ENCODE measurements at places on chromosomes 3 and 15.

DNA sequence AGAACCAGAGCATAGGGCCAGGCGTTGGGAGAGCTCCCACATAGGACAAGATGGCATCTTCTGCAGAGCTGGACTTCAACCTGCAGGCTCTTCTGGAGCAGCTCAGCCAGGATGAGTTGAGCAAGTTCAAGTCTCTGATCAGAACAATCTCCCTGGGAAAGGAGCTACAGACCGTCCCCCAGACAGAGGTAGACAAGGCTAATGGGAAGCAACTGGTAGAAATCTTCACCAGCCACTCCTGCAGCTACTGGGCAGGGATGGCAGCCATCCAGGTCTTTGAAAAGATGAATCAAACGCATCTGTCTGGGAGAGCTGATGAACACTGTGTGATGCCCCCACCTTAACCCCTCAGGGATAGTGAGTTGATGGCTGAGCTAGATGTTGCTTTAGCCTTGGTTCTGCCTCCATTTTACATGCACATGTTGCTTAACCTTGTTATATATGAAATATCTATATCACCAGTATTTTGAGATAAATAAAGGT is at the start of gene PYDC2:
TSS of gene PYDC2 (plus strand) at position 51 of the 483 bp plus-strand sequence. CDS start at position 51, 0 bp downstream.
- DNase-seq: no peak

- no peak for DNase-seq
Measured at GRCh38 chr3:2589336-2589969, 490.8 kb downstream of the CNTN4 start.

DNA sequence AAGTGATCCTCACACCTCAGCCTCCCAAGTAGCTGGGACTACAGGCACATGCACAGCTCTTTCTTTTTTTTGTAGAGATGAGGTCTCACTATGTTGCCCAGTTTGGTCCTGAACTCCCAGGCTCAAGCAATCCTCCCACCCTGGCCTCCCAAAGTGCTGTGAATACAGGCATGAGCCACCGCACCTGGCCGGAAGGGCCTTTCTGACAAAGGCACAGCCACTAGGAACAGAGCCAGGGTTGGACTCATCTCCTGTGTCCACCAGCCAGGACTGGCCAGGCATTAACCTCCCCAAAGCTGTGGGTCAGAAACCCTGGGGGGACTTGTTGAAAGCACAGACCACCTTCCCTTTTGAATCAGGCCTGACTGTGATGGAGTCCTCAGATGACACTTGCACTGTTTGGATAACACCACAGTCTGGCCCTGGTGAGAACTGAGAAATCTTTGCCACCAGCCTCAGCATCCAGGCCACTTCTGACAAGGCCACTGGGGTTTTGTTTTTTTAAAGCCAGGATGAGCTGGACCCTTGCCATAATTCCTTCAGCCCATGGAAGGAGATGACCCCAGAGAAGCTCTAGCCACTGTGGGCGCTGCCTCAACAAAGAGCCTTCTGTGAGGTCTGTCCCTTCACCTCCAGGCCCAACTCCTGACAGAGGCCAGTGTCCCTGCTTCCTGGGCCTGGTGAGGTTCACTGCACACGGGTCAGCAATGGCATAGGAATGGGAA is 4.8 kb downstream of the TKT start:
- DNase-seq: no peak

- DNase-seq: no peak
Measured at GRCh38 chr15:71237456-71238188, 122.4 kb downstream of the THSD4 start.

DNA sequence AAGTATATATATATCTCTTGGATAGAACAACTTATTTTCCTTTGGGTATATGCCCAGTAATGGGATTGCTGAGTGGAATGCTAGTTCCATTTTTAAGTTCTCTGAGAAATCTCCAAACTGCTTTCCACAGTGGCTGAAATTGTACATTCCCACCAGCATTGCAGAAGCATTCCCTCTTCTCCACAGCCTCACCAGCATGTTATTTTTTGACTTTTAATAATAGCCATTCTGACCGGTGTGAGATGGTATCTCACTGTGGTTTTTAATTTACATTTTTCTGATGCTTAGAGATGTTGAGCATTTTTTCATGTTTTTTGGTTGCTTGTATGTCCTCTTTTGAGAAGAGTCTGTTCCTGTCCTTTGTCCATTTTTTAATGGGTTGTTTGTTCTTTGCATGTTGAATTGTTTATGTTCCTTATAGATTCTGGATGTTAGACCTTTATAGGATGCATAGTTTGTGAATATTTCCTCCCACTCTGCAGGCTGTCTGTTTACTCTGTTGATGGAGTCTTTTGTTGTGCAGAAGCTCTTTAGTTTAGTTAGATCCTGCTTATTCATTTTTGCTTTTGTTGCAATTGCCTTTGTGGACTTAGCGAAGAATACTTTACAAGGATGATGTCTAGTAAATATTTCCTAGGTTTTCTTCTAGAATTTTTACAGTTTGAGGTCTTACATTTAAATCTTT is 82.7 kb upstream of the NR2F2 start:
- no peak for DNase-seq

DNA sequence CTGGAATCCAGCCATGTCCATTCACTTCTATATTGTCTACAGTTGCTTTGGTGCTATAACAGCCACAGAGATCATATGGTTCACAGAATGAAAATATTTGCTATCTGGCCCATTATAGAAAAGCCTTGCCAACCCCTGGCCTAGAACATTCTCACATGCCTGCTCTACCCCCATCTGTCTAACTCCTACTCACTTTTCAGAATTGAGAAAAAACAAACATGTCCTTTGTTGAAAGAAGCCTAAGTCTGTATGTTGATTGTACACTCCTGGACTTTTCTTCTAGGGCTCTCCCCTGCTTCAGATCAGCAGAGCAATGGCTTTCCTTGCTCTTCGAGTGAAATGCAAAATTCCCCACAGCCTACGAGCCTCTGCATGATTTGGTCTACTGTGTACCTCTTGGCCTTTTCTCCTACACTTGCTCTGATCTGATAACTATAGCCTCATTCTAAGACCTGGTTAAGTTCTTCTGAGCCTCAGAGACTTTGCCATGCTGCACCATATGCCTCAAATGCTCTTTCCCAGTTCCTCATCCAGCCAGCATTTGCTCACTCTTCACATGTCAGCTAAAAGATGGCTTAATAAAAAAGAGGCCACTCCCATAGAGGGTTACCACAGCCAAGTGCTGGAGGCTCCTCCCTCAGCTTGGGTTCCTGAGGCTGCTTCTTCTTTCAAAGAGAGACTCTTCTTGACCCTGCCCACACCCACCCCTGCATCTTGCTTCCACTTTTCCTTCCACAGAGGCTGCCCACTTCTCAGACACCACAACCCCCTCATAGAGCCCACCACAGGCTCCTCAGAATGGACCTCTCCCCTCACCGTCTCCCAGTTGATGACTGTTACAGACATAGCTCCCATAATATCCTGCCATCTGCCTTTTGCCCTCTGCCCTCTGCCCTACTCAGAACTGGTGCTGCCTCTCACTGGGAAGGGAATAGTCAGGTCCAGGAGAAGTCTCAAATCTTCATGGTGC is 22.9 kb upstream of the DCLK3 start:
- no peak for DNase-seq

- DNase-seq: no peak
Measured at GRCh38 chr15:66960519-66960918, 104.9 kb upstream of the SMAD3 start.

DNA sequence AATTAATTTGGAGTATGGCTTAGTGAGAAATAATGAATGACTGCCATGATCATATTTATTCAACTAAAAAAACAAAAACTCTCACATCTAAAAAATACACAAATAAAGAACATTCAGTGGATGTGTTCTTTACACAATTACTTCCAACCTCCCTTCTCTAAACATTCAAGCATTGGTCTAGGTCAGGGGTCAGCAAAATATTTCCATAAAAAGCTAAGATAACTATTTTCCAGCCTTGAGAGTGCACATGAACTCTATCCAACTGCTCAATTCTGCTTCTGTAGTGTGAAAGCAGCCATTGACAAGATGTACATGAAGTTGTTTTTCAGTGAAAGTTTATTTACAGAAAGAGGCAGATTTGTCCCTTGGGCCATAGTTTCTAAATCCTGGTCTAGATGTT is 406.3 kb downstream of the MAGI1 start:
- DNase-seq: no peak

- DNase-seq: peak; percentile 21
Measured at GRCh38 chr15:80455668-80456442, 51.7 kb downstream of the ARNT2 start.

GRCh38 chr15:73633991-73634495 is 854 bp upstream of the NPTN start:
- DNase-seq: no peak

DNA sequence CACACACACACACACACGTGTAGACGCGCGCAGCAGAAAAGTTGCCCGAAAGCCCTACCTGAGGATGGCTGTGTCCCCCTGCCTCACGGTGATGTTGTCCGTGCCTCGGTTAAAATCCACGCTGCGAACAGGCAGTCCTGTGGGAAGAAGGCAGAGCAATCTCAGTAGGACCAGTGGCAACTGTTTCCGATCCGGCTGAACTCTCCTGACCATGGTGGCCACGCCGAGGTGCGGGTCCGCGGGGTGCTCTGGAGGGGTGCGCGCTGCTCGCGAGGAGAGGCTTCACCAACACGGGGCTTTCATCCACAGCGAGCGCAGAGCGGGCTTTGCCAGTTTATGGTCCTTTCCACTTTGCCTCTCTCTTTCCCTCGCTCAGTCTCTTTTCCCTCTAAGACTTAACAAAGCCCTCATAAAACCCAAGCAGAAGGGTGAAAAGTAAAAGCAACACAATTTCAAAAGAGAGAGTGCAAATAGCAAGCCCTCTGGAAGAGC is 422 bp downstream of the LSAMP start:
- no peak for DNase-seq

DNA sequence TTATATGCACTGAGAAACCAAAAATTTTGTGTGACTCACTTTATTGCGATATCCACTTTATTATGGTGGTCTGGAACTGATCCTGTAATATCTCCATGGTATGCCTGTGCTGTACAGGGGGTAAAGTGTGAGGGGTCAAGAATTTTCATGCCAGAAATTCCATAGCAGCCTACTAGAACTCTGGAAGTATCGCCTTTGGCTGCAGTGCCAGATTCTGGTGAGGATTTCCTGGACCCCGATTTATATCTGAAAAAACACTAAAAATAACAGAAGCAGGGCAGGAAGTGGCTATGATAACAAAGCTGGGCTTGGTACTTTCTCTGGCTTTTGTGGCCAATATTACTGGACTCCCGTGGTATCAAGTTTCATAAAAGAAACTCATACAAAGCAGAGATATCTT is 36.4 kb downstream of the CCDC80 start:
- no peak for DNase-seq

DNA sequence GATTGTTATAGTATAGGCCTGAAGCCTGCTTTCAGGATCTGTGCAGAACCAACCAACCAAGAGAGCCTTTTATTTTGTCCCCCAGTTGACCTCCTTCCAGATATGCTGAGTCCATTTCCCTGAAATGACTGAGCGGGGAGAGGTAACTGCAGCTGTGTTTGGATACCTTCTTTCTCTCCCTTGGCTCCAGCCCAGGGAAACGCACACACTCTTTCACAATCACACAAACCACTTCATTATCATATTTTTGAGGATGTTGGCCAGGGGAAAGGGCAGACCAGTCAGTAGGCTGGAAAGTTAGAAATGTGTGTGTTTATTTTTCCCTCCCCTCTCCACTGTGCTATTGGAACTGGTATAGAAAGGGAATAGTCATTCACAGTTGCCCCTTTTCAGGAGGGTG is 417.7 kb upstream of the TBL1XR1 start:
- no peak for DNase-seq

GRCh38 chr3:64351713-64352638 is 126.7 kb upstream of the PRICKLE2 start:
- DNase-seq: no peak

DNA sequence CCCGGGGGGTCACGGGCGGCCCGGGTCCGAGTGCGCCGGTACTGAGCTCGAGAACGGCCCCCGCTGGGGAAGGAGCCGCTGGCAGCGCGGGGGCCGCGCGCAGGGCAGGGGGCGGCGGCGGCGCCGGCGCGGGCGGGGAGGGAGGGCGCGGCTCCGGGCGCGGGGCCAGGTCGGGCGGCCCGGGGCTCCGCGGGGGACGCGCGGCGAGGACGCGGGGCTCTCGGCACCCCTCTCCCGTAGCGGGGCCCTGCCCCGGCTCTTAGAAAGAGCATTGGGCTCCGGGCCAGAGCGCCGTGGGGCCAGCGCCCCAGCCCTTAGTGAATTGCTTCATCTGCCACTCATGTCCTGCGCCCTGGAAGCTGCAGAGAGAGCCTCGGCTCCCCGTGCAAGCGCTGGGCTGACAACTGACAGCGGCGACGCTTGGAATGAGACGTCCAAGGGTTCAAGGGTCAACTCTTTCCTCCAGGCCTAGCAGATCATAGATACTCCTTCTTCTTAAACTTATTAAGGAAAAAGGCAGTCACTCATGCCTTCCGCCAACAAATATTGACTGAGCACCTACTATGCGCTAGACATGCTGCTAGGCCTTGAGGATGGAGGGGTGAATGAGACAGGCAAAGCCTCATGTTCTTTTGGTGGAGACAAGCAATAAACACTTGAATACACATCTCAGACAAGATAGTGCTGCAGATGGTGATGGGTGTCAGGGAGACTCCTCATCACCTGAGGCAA is 140.8 kb downstream of the SMAD6 start:
- no peak for DNase-seq

- DNase-seq: no peak
Measured at GRCh38 chr15:52523647-52524046, 5.0 kb downstream of the MYO5A start.

GRCh38 chr3:120683213-120683612 is 1.2 kb upstream of the HGD start:
- no peak for DNase-seq

DNA sequence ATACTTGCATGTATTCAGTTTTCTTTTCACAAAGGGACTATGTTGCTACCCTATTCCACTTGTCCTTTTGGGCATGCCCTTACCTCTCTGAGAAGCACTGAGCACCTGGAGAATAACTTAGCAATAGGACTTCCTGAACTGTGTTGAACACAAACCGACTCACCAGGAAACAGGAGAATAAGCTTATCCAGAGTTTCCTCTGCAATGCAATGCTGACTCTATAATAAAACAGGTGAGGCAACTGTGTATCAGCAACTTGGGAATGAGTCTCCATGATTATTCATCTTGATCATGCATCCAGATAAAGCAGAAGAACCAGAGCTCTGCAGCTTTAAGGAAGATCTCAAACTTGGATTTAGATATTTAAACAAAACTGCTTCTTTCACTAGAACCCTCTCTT is 806.5 kb downstream of the IGSF11 start:
- no peak for DNase-seq

DNA sequence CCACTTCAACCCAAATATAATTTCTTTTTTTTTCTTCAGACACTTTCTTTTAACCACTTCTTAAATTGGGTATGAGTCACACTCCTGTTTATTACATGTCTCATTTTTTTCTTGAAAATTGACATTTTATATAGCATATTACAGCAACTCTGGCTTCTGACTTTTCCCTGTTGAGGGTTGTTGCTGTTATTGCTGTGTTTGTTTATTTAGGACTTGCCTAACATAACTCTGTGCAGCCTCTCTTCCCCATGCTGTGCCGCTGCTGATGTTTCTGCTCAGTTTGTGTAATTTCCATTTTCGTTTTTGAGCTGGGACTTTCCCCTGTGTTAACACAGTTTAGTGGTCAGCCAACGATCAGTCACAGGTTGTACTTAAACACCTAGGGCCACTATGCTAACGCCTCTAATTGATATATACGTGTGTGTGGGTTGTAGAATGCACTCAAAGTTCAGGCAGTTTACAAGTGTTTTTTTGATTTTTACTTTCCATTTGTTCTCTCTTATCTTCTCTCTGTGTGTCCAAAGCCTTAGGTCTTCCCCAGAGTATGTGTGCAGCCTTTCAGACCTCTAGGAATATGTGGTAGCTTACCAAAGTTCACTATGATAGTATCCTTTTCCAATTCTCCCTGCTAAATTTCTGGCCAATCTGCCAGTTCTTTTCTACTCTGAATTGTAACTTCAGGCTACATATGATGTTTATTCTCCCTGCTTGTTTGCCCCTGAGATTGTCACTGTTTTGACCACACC is 337.2 kb downstream of the ZBTB20 start:
- DNase-seq: no peak

Data from C1 segment of cervical spinal cord (tissue), 14 donors.